AML-193 (cell line): ENCODE measurements at places on chromosomes 13 and 19.

DNA sequence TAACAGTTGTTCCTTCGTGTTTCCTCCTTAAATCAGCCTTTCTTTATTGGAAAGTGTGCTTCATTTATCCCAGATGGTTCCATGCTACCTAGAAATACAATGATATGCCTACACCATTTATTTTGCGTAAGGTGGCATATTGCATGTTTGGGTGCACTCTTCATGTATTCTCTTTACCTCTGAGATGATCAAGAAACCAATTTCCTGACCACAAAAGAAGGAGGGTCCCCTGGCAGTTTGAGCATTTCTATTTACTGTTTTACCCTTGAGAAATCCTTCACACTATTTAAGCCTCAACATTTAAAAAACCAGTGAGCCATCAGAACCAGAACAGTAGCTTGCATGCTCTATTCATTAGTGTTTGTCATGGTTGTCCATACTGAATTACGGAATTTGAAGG lies 354.0 kb downstream of the MTUS2 start:
- DNase-seq: no peak

- no peak for DNase-seq
Measured at GRCh38 chr13:39025433-39025839, 12.5 kb downstream of the PROSER1 start.

DNA sequence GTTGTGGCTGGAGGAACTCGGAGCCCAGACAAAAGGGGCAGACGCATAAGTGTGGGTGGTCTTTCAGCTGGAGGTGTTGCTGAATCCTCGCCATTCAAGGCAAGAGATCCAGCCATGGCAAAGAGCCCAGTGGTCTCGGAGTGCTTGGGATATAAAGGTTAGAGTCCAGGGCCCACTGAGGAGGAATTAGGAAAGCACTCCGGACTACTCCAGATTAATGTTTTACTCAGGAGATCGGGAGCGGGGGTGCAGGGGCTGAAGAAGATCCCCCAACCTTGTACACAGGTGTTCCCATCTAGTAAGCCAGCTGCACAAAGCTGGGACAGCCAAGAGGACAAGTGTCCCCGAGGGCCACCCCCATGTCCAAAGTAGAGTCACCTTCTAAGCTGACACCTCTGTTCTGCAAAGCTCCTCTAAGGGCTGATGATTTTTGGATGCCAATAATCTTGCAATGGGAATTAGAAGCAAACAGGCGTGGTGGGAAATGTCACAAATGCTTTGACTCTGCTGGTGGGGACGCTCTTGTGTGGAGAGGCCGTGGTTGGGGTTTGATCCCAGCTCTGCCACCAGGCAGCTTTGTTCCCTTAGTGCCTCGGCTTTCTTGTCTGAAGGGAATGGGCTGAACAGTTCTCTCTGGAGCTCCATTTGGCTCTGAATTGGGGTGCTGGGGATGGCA lies 194.3 kb upstream of the SOX1 start:
- no peak for DNase-seq

DNA sequence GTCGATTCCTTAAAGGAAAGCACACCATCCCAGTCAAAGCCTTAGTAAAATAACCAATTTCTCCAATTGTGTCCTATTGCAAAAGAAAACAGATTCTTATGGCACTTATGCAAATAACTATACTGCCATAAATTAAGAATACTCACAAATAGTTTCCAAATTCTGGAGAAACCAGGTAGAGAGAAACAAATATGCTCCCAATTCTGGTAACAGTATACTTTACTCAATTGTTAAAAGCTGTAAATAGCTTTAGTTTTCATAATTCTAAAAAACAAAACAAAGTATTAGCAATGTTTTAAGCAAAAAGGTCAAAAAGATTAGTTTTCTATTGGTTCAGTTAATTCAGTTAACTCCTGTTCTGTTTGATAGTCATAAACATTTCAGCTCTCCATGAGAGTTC lies 18.2 kb upstream of the UBAC2 start:
- DNase-seq: peak; percentile 14

DNA sequence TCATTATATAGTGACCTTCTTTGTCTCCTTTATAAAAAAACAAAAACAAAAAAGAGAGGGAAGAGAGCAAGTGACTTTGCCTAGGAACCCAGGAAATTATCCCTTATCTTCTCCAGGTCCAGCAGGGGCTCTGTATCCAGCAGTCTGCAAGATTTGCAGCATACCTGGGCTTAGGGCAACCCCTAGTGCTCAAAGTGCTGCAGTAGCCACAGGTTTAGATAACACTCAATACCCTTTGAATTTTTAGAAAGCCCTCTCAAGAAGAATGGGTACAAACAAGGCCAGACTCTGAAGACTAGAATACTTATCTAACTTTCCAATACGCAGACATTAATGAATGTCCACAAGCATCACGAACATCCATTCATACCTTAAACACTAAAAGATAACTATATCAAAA lies 43.2 kb downstream of the CCNA1 start:
- DNase-seq: peak; percentile 77

- DNase-seq: no peak
Measured at GRCh38 chr13:21689097-21689496, 18.2 kb downstream of the FGF9 start.

GRCh38 chr13:101452519-101453485 lies at the start of gene ITGBL1:
Gene ITGBL1 (plus strand): TSS chr13:101452675. CDS start chr13:101452834, 159 bp downstream.
- no peak for DNase-seq

- no peak for DNase-seq
Measured at GRCh38 chr13:61531383-61532065, 115.9 kb upstream of the PCDH20 start.

DNA sequence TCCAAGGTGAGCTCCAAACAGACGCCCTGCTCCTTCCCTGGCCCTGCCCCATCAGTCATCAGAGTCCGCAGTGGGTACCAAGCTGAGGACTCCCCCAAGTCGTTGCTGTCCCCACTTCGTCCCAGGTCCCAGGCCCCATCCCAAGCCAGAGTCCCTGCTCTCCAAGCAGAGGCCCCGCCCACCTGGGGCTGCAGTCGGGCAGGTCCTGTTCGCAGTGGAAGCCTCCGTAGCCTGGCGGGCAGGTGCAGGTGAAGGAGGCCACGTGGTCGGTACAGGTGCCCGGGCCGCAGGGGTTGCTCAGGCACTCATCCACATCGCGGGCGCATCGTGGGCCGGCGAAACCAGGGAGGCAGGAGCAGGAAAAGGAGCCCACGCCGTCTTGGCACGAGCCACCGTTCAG lies 19.4 kb downstream of the NOTCH3 start:
- DNase-seq: no peak
